ENCODE measurements at places on chromosomes 7 and 10.
A peak's percentile ranks its signal among the peaks of the same experiment; 100 is the strongest.

GRCh38 chr7:30301751-30302150 is 17.4 kb downstream of the ZNRF2 start:
- no peak for DNase-seq

- no peak for DNase-seq
Observed at GRCh38 chr7:112510743-112511110, 29.9 kb downstream of the LSMEM1 start.

GRCh38 chr7:122305475-122306319 is 1.1 kb upstream of the FEZF1 start:
- no peak for DNase-seq

GRCh38 chr10:100482181-100482833 is 19.5 kb downstream of the WNT8B start:
- peak; percentile 54 for DNase-seq

DNA sequence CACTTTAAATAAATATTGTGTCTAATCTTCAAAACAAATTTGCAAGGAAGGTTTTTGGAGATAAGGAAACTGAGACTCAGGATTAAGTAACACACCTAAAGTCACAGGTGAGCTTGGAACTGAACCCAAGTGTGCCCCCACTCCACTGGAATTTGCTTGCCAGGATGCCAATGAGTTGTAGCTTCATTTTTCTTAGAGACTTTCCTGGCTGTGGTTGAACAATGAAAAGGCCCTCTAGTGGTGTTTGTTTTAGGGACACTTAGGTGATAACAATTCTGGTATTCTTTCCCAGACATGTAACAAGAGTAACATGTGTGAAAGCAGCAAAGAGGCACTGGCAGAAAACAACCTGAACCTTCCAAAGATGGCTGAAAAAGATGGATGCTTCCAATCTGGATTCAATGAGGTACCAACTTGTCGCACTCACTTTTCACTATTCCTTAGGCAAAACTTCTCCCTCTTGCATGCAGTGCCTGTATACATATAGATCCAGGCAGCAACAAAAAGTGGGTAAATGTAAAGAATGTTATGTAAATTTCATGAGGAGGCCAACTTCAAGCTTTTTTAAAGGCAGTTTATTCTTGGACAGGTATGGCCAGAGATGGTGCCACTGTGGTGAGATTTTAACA is 1.5 kb downstream of the IL6 start:
- DNase-seq = no peak

GRCh38 chr10:100163704-100164621 is 21.9 kb downstream of the ERLIN1 start:
- no peak for DNase-seq

DNA sequence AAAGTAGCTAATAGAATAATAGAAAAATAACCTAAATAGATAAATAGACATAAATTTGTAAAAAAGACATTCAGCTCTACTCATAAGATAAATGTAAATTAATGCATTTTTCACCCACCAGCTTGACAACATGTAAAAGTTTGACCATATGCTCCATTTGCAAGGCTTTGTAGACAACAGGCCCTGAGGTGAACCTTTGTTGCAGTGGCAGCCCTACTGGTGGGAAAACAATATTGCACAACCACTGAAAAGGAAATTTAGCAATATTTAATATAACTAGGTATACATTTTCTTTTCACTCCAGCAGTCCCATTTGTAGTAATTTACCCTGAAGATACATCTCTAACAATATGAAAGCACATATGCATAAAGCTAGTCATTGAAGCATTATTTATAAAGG is 39.0 kb upstream of the ADRA2A start:
- no peak for DNase-seq

- no peak for DNase-seq
Observed at GRCh38 chr10:97547962-97548361, 24.6 kb upstream of the ANKRD2 start.

- DNase-seq = no peak
Observed at GRCh38 chr10:90089719-90090118, 388.3 kb downstream of the KIF20B start.

- DNase-seq = no peak
Observed at GRCh38 chr10:35449944-35450343, 113.6 kb downstream of the CCNY start.

GRCh38 chr7:609365-609764 is 89.7 kb upstream of the PDGFA start:
- no peak for DNase-seq

All from GM19239 (cell line).